ENCODE measurements at places on chromosomes 1 and 21. TPM values are rescaled to one million over a fixed set of nuclear protein-coding genes. Genes with fewer than 3 reads are reported as not detected.

The CLCA4 gene
- not detected for total RNA-seq

The TRABD2B gene
- 0.93 TPM for total RNA-seq

The SAMSN1 gene
- 48.4 TPM for total RNA-seq

The ATP1A2 gene
- 84.5 TPM for total RNA-seq

The ATP5PB gene
- total RNA-seq: 135 TPM

The ASB17 gene
- not detected for total RNA-seq

The MTARC2 gene
- 27.7 TPM for total RNA-seq

The LCK gene
- 6.2 TPM for total RNA-seq

The ACOT11 gene
- total RNA-seq: 2.8 TPM

The RNF220 gene
- total RNA-seq: 94.0 TPM

The TRMT13 gene
- 15.9 TPM for total RNA-seq

The CFAP45 gene
- total RNA-seq: 0.95 TPM

The FCRL1 gene
- 0.28 TPM for total RNA-seq

The FCRL3 gene
- 0.19 TPM for total RNA-seq

The CNIH3 gene
- total RNA-seq: 1.9 TPM

The DPT gene
- 293 TPM for total RNA-seq

The C1orf141 gene
- not detected for total RNA-seq

The HTR6 gene
- not detected for total RNA-seq

The RGS8 gene
- total RNA-seq: not detected

The IRF6 gene
- total RNA-seq: 0.44 TPM

The OPRD1 gene
- not detected for total RNA-seq

The ADAM30 gene
- total RNA-seq: not detected

The AMIGO1 gene
- total RNA-seq: 10.6 TPM

The FAM177B gene
- not detected for total RNA-seq

The PLPPR5 gene
- total RNA-seq: not detected

The NBPF8 gene
- total RNA-seq: 9.7 TPM

The AK4 gene
- 75.8 TPM for total RNA-seq

The RGSL1 gene
- total RNA-seq: not detected

The C1QC gene
- 457 TPM for total RNA-seq

The HNRNPCL2 gene
- total RNA-seq: not detected

All from omental fat pad (tissue), 4 donors.